ENCODE measurements at places on chromosomes 6 and 20. TPM values are rescaled to one million over a fixed set of nuclear protein-coding genes. Genes with fewer than 3 reads are reported as not detected.

GRCh38 chr20:45034436-45034835 is 66.5 kb downstream of the KCNS1 start:
- H3K36me3 ChIP-seq = no peaks in the 10 kb centered on the region
- no peak for DNase-seq
- H3K4me3 ChIP-seq = no peak overlapping the region
- H3K27me3 ChIP-seq = no peaks in the 10 kb centered on the region

DNA sequence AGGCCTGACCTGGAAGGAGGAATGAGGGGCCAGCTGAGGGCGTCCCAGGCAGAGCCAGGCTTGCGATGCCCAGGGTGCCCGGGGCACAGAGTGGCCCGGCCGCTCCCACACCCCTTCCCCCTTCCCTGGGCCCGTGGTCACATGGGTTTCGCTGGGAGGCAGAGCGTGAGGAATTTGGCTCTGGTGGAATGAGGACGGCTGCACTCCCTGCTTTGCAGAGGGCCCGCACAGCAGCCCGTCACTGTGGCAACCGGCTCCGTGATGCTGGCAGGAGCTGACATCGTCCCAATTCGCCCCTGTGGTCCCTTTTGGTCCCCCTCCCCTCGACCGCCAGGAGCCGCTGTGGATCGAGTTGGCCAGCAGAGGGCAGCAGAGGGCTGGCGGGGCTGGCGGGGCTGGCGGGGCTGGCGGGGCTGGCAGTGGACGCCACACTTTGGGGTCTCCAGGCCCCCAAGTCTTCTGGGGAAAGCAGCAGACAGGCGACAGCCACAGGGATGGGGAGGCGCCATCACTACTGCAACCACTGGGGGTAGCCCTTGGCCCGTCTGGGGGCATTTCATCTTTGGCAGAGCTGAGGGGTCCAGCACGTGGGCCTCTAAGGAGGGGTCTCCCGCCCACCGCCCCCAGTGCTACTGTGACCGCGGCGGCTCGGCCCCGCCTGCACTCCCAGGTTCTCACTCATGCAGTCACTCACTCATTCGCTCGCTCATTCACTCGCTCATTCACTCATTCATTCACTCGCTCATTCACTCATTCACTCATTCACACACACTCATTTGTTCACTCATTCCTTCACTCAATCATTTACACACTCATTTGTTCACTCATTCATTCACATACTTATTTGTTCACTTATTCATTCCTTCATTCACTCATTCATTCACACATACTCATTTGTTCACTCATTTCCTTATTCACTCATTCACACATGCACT is 49.7 kb upstream of the BHLHE23 start:
- H3K27me3 ChIP-seq = peaks cover 18% of the 10 kb centered on the region
- H3K4me3 ChIP-seq = no peak overlapping the region
- H3K27ac ChIP-seq = no peak overlapping the region
- DNase-seq = peak; percentile 61
- no peaks in the 10 kb centered on the region for H3K4me1 ChIP-seq
- H3K36me3 ChIP-seq = no peaks in the 10 kb centered on the region

- peak; percentile 56 for DNase-seq
- no peaks in the 10 kb centered on the region for H3K27me3 ChIP-seq
- H3K4me1 ChIP-seq = peaks cover 10% of the 10 kb centered on the region
- H3K27ac ChIP-seq = no peak overlapping the region
These were observed 24.1 kb upstream of the MAP3K7 start for GRCh38 chr6:90610751-90611542.

DNA sequence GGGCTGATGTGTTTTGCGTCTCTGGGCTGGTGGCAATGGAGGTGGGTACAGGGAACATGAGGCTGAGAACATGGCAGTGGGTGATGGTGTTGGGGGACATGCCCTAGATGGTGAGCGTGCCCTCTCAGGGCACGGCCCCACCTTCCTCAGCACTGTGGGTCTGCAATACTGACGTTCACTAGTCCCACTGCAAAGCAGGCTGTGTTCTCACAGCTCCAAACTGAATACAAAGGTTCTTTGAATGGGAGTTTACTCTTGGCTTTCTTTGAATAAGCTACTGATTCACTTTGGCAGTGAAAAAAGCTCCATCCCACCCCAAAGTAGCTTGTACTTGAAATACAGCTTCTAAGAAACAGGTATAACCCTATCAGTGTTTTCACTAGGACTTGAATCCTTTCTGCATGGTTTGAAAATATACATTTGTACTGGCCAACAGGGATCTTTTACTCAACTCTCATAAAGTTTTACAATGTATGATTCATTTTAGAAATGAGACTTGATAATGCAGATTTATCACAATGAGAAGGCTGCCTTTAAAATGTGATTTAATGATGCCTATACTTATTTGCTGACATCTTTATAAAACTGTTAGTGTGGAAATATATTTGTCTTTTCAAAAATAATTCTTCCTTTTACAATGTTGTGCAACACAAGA is 400.7 kb downstream of the ZFAND3 start:
- H3K4me3 ChIP-seq = no peak overlapping the region
- no peak for DNase-seq
- H3K36me3 ChIP-seq = no peaks in the 10 kb centered on the region
- H3K27ac ChIP-seq = no peak overlapping the region
- no peaks in the 10 kb centered on the region for H3K27me3 ChIP-seq

- peaks cover 63% of the 10 kb centered on the region for H3K36me3 ChIP-seq
- no peak overlapping the region for H3K4me3 ChIP-seq
- no peaks in the 10 kb centered on the region for H3K4me1 ChIP-seq
- DNase-seq = no peak
These were observed 8.7 kb downstream of the MTRF1L start for GRCh38 chr6:152993847-152994246.

DNA sequence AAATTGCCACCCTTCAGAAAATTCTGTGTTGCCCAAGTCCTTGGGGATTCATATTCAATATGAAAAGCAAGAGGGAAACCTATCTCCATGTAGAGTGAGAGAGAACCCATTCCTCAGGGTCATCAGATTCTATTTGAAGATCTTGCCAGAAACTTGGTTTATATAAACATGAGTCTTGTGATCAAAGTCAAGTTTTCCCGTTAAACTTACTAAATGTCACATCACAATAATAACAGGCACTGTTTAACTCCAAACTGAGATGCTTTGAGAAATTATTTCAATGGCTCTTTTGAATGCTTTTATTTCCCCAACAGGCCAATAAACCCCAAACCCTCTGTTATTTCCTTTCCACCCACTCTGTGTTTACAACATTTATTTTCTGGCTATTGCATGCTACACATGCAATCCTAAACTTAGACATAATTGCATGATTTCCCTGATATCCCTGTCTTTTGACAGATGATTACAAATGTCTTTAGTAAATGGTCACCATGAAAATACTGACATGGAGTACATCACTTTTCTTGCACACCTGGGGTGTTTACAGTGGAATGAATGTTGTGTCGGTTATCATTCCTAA is 31.1 kb upstream of the SSTR4 start:
- H3K4me1 ChIP-seq = no peaks in the 10 kb centered on the region
- no peak overlapping the region for H3K4me3 ChIP-seq
- H3K36me3 ChIP-seq = no peaks in the 10 kb centered on the region
- H3K27ac ChIP-seq = no peak overlapping the region

GRCh38 chr6:5498579-5498899 is 237.2 kb downstream of the FARS2 start:
- peak overlapping the region; percentile 29 for H3K4me3 ChIP-seq
- no peaks in the 10 kb centered on the region for H3K36me3 ChIP-seq
- H3K27me3 ChIP-seq = no peaks in the 10 kb centered on the region
- no peak for DNase-seq

DNA sequence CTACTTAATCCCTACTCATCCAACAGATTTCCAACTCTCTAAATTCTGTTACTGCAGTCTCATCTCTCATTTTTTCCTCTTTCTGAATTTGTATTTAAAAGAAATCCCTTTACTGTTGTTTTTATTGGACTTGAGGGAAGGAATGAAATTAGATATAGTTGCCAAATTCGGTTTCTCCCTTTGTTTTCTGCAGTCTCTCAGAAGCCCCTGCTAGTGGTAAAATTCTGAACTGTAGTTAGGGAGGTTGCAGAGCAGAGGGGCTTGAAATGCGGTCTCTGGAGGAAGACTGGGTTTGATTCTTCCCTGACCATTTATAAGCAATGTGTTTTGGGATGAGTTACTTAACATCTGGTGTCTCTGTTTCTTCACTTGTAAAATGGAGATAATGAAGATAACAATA is 106.3 kb upstream of the TBX18 start:
- H3K27ac ChIP-seq = no peak overlapping the region
- H3K27me3 ChIP-seq = no peaks in the 10 kb centered on the region

DNA sequence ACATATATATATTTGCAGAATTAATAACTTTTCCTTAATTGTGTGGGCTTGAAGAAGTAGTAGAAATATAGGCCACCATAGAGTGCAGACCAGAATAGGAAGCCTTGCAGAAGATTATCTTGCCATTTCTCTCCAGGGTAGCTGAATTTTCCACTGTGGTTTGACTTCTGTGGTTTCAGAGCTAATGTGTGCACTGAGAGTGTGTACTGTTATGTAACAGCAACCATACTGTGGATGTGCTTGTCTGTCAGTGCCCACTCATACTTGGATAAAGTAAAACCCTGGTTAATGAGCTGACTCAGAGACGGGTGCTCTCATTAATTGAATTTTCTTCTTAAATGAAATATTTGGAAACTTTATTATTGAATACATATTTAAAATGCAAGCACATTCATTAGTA is 57.2 kb downstream of the CEP43 start:
- no peak for DNase-seq
- H3K36me3 ChIP-seq = no peaks in the 10 kb centered on the region
- H3K4me1 ChIP-seq = no peaks in the 10 kb centered on the region
- no peak overlapping the region for H3K4me3 ChIP-seq
- no peak overlapping the region for H3K27ac ChIP-seq

GRCh38 chr6:143087856-143088255 is 27.2 kb downstream of the AIG1 start:
- H3K4me3 ChIP-seq = no peak overlapping the region
- H3K4me1 ChIP-seq = no peaks in the 10 kb centered on the region
- no peak for DNase-seq
- H3K36me3 ChIP-seq = no peaks in the 10 kb centered on the region
- no peak overlapping the region for H3K27ac ChIP-seq
- no peaks in the 10 kb centered on the region for H3K27me3 ChIP-seq

DNA sequence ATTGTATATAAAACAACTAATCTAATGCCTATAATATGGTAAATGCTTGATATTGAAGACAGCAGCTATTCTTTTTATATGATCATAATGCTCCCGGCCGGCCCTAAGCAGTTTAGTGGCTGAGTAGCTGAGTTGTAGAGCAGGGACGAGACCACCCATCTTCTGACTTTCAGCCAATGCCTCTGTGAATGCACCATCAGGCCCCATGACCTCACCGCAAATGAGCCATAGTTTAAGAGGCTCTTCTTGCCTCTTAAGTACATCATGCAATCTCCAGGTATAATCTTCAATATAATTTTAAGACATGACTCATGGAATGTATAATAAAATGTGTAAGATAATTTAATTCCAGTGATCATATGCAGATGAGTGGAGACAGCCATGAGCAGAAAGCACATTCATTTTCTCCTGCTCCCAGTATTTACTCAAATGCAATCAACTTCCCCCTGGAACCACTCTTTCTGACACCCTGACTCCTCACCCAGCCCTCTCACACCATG is 78.9 kb upstream of the SNX9 start:
- no peak for DNase-seq
- no peak overlapping the region for H3K27ac ChIP-seq
- H3K36me3 ChIP-seq = no peaks in the 10 kb centered on the region
- no peak overlapping the region for H3K4me3 ChIP-seq
- no peaks in the 10 kb centered on the region for H3K4me1 ChIP-seq

GRCh38 chr6:51855310-51856082 is 231.9 kb downstream of the PKHD1 start:
- H3K27ac ChIP-seq = no peak overlapping the region
- no peaks in the 10 kb centered on the region for H3K36me3 ChIP-seq
- no peak overlapping the region for H3K4me3 ChIP-seq
- peak; percentile 90 for DNase-seq
- H3K27me3 ChIP-seq = no peaks in the 10 kb centered on the region

DNA sequence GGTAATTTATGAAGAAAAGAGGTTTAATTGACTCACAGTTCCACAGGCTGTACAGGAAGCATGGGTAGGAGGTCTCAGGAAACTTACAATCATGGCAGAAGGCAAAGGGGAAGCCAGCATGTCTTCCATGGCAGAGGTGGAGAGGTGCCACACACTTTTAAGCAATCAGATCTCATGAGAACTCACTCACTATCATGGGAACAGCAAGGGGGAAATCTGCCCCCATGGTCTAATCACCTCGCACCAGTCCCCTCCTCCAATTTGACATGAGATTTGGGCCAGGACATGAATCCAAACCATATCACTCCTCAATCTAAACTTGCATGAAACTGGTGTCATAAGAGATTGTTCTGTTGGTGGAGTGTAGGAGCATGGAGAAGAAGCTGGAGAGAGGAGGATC is 51.6 kb upstream of the CCN6 start:
- no peak overlapping the region for H3K27ac ChIP-seq
- no peaks in the 10 kb centered on the region for H3K4me1 ChIP-seq
- DNase-seq = no peak
- no peak overlapping the region for H3K4me3 ChIP-seq

DNA sequence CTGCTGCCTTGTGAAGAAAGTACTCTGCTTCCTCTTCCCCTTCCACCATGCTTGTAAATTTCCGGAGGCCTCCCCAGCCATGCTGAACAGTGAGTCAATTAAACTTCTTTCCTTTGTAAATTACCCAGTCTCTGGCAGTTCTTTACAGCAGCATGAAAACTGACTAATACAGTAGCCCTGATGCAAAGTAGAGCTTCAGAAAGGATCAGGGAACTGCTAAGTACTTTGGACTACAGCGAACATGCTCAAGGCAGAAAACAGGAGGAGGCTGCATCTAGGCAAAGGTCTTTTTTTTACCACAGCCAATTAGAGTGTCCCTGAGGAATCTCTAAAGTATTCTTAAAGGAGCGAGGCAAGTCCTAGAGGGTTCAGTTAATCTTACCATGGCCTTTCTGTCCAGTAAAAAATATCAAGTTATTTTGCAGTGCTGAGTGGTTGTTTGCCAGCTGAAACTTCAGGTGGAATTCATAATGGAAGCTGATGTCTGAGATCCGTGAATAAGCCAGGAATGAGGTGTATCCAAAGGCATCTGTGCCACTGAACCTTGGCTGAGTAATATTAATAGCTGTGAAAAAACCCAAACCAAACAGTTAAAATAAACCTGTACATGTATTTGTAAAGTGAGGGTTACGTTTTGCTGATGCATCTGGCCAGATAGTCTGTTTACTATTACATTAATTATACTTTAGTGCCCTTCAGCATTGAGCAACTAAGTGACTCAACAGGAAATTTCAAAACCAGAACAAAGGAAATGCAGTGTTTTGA is 170.4 kb downstream of the PHF3 start:
- peaks cover 48% of the 10 kb centered on the region for H3K4me1 ChIP-seq
- peak; percentile 90 for DNase-seq
- H3K36me3 ChIP-seq = no peaks in the 10 kb centered on the region
- H3K4me3 ChIP-seq = peak overlapping the region; percentile 36

Gene IL20RA
- total RNA-seq = not detected

Gene HSP90AB1
- 1,581 TPM for total RNA-seq

Gene ARHGAP40
- total RNA-seq = not detected

Gene BMP2
- total RNA-seq = not detected

Gene TPD52L1
- total RNA-seq = 2.0 TPM

Gene HLA-DQA1
- not detected for total RNA-seq

Gene MUC21
- not detected for total RNA-seq

Gene PAK5
- total RNA-seq = not detected
